ENCODE measurements at places on chromosomes 2 and 18.

- no peak for DNase-seq
Observed at GRCh38 chr18:43994381-43994780, 686.3 kb upstream of the SETBP1 start.

DNA sequence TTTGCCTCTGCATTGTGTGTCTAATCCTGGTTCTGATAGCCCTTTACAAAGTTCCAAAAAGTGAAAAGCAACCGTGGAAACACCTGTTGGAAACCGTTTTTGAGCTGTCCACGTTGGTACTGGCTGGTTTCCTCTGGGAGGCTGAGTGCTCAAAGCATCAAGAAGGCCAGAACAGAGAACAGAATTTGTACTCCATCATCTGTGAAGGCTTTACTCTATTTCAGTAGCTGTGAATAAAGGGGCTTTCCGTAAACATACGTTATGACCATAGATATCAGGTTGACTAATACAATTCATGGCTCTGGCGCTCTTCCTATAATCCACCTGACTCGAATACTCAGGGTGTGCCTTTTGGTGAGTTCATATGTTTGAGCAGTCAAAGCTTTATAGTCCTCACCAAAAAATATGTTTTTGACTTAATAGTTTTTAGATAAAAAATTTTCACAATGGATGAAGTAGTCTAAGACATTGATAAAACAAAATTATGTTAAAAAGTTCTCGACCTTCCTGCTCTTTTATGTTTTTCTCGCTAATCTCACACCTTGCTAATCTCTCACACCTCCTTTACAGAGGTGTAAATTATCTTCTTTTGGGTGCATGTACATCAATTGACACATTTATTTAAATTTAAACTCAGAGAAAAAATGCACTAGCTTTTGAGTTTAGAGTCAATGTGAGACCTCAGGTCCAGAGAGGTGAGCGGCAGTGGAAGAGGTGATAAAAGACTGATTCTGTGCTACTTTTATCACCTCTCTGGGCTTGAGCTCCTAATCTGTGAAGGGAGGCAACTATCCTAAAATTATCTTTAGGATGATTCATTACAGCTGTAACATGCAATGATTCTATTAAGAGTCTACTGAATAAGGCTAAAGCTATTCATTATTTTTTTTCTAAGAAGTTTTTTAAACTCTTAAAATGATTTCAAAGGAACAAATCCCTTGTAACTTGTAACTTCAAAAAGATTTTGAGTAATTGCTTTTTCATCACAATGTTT, 65.3 kb downstream of the CXCR4 start:
- no peak for DNase-seq

- no peak for DNase-seq
Observed at GRCh38 chr2:98457045-98457696, 12.5 kb downstream of the INPP4A start.

DNA sequence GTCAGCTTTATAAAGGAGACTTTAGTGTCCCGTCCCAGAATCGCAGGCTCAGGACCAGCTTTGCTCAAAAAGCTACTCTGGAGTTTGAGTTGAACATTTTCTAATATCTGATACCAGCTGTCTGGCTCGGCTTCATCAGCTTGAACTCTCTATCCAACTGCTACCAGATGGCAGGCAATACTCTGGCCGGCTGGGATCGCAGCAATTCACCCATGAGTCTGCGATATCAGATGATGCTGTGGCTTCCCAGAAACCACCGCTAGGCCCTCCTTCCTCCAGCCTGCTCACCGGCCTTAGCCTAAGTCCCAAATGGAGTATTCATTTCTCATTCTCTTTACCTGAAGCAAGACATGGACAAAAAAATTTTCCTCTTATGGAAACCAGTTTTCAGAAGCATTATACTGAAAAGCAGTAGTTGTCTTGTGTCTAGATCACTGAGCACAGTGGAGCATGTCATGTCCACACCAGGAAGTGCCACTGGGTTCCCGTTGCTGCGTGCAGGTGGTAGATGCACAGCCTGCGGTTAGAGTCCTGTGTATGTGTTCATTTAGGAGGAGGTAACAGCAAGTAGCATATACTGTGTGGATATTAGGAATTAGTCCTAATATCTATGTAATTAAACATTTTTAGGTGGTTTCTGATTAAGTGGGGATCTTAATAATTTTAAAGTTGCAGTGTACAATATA, 162.0 kb upstream of the SOX11 start:
- DNase-seq, result no peak

GRCh38 chr2:240134466-240134865, 1.6 kb downstream of the COPS9 start:
- no peak for DNase-seq

DNA sequence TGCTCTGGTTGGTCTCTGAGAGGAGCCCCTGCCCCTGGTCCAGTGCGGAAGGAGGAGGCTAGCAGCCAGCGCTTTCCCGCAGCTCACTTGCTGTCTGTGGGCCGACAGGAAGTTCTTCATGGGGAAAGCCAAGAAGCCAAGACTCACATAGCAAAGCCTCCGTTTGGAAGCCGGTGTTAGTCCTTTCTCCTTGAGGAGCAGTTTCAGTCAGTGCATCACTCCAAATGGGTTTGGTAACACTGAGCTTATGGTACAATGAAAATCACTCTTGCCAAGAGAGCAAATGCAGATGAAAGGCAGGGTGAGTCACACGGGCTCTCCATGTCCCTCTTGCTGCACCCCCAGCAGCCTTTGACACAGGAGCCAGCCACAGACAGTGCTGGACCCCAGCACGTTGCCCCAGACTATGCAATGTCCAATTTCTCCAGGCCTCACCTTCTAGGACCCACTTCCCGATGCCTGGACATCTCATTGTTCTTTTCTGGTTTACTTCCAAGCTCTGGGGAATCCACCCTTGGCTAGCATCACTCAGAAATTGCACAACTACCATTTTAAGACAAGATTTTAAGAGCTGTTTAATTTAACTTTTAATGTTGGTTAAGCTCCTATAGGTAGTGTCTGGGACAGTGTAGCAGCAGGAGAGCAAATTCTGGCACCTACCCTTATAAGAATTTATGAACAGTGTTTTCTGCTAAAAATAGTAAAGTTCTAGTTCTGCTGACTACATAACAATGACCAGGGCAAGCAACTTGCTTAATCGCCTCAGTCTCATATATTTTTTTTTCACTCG, 174.9 kb downstream of the ASB1 start:
- DNase-seq, result no peak

DNA sequence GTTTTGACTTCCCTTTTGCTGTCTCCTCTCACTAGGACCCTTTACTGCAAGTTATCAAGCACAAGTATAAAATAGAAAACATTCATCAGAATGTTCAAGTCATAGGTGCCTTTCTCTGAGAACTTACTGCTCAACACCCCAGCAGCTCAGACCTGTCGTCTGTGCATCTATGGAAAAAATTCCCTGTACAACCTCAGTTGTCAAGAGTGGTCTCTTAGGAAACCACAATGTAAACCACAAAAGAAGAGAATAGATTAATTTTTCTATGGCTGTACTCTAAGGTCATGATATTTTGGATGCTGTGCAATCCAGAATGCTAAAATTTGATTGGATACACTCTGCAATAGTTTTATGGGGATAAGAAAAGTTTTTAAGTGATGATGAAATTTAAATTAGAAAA, 84.1 kb downstream of the RBMS1 start:
- no peak for DNase-seq

DNA sequence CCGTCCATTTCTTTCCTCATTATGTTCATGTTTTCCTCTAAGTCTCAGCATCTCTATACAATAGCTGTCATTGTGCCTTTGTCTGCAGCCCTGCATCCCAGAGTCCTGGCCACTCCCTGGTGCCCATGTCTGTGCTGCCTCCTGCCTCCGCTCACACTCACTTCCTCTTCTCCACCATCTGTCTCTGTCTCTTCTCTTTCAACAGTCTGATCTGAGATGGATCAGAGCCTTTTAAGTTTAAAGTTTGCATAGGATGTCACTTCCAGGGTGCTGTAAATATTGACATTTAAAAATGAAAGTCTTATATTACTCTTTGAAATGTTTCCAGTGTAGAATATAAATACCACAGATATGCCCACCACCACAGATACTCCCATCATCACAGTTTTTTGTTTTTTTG, 42.7 kb downstream of the UBE2F start:
- peak; percentile 51 for DNase-seq

- DNase-seq, result no peak
Observed at GRCh38 chr2:187851955-187852561, 297.8 kb upstream of the TFPI start.

DNA sequence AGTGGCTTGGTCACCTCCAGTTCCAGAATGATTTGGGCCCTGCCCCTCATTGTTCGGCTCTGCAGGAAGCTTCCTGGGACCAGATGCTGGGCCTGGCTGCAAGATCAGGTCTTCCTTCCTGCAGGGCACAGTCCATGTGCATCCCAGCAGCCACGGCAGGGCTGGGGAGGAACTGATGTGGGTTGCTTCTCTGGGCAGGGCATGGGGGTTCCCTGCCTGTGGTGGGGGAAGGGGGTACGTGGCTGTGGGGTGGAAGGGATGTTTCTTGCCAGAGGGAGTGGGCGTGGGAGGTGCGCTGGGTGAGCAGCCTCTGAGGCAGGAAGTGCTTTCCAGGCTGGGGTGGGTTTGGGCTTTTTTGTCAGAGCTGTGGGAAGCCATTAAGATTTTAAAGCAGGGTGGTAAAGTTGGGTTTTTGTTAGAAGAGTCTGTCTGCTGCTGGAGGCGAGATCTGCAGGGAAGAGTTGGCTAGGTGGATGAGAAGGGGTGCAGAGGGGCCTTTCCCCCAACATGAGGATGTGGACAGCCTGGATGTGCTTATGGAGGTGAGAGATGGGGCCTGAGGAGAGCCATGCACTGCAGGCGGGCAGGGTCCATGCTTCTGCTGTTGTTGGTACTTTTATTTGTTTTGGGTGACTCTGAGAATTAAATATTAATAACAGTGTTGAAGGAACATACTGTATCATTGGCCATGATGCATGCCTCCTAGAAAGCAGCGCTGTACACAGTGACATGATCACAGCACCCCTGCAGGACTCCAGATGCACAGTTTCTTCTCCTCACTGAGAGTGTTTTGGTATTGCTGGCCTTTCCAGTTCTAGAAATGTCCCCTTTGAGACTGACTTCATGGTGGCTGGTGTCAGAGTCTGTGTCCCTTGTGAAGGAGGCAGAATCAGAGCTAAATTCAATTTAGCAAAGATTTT, 45.3 kb downstream of the DGKD start:
- no peak for DNase-seq

All from suppressor macrophage treated with lipopolysaccharide for 4 hours (primary cell).